Smooth muscle cell of the brain vasculature (primary cell): ENCODE measurements at places on chromosomes 4 and X.

- DNase-seq = no peak
Observed at GRCh38 chr4:16278178-16278577, 51.9 kb upstream of the TAPT1 start.

DNA sequence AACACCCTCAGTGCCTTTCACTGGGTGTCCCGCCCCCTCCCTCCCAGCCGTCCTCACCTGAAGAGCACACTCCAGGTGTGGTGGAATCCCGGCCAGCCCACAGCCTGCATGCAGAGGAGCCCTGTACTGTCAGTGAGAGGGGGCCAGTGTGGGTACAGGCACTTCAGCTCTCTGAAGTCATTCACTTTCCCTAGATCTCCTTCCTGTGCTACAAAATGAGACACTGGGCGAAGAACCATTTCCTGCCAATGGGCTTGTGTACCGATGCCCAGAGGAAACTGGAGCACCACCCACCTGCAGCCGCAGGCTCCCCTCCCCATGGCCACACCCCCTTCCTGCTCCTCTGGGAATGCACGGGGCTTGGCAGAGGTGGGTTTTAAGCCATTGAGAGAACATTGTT is 73.9 kb upstream of the C4orf50 start:
- no peak for DNase-seq

DNA sequence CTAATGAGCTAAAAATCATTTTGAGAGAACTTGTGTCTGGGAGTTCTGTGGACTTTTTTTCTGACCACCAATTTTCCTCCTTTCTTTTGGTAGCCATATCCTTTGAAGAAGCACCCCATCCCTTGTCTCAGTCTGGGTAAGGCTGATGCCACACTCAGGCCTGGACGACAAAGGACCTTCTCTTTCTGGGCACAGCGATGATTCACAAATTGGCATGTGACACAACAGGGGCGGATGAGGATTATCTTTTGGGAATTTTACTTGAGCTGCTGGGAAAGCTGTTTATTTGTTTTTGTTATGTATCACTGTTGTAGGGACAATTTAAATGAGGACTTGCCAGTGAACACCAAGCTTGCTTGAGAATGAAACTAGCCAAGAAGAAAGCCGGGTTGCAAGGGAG is 233.4 kb upstream of the HAND2 start:
- no peak for DNase-seq

DNA sequence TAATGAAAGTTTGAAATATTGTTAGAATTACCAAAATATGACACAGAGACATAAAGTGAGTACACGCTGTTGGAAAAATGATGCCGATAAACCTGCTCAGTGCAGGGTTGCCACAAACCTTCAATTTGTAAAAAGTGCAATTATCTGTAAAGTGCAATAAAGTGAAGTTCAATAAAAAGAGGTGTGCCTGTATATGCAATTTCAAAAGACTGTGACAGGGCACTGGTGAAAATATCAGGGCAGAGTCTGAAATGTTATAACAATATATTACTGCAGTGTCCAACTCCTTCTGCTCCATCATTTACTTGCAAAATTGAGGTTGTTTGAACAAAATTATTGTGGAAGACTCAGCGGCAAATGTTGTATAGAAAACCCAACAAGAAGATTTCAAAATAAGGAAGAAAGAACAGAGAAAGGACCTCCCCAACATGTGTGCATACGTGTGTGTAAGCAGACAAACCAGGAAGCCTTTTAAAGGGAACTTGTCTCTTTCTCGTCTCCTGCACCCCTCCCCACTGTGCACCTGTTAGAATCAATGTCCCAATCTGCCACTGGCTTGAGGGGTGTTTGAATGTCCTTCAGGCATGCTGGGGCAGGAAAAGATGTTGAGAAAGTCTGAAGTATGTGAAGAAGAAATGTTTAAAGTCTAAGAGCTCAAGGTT is 96.2 kb downstream of the MAOB start:
- no peak for DNase-seq

DNA sequence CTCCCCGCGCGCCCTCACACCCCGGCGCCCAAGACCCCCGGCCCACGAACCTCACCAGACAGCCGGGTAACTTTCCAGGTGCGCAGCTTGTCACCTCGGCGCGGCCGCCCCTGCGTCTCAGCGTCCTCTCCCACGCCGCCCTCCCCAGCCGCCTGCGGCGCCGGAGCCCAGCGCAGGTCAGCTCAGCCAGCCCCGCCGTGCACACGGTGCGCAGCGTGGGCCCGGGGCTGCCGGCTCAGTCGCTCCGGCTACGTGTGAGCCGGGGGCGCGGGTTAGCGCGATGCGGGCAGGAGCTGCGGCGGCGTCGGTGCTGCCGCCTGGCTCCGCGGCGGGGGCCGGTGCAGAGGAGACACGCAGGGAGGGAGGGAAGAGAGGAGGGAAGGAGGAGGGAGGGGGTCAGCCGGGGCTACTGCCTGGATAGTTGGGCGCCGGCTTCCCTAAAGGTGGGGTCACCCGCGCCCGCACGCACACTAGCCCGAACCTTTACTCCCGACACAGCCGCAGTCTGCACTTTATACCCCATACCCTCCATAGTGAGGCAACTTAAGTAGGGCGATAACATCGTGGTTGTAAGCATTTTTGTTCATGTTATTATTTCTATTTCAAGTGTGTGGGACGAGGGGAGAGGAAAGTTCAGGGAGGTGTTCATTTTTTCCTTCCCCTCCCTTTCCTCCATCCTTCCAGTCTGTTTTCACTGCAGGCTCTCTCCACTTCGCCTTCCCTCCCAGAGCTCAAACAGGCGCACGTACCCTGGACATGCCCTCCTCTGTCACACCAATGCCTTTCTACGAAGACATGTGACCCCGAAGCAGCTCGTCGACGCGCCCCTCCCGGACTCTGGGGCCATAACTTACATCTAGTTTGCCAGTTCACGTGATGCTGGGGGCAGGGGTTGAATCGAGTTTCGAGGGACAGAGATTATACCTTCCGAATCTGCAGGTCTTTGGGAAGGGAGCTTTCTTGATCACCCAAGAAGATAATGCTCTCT is at the start of gene PRKG2:
TSS of gene PRKG2 (minus strand) at position 342 of the 988 bp plus-strand sequence. CDS start 10,175 bp downstream, outside the sequence.
- no peak for DNase-seq

GRCh38 chrX:121008920-121009319 is 23.4 kb upstream of the CT47A1 start:
- DNase-seq = no peak

DNA sequence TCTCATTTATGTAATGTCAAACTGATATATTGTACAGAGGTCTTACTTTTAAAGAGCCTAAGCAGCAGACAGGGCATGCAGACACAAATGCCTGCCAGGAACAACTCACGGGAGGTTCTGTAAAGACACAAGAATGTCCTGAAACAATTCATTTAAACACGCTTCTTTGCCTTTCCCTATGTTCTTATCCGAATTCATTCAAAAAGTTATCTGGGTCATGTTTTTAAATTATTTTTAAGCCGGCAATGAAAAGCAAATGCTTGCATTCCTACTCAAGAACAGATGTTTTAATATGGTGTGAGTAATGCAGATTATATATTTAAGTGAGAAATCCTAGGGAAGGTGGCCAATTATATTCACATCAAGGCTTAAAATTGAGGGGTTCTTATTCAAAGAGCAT is 192.6 kb downstream of the PDGFC start:
- no peak for DNase-seq

GRCh38 chr4:4480205-4480604 is 61.6 kb downstream of the STX18 start:
- DNase-seq = no peak

GRCh38 chr4:184163813-184164212 is 53.9 kb downstream of the ENPP6 start:
- DNase-seq = no peak

GRCh38 chrX:19122641-19123009 is 357 bp upstream of the ADGRG2 start:
- no peak for DNase-seq

DNA sequence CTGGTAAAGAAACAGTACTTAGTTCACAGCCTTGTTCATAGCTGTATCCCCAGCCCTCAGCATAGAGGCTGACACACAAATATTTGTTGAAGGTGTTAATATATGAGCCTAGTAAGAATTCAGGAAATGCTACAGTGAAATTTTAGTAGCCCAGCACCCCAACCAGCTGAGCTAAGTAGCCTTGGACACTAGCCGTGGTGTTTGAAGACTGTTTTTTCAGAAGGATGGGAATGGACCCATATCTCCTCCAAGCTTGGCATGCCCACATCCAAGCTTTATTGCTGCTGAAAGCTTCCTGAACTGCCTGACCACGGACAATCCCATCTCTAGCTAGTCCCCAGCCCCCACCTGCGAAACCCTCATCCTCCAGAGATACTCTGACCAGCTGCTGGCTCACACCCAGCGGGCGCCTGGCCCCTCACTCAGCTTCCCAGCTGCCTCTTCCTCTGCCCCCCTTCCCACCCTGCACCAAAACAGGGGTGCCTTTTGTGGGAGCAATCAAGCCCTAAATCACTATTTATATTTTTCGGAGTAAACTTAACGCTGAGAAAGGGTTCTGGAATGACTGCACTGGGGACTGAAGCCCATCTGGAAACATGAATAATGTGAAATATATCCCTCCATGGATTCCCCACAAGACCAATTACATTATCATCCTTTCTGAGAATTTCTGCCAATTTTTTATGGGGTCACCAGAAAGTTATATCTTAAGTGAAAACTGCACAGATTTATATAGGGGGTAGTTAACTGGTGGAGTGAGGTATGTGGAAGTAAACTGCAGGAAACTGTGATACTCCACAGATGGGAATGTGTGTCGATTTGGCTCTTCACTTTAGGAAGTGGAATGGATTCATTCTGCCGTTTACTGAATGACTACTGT is 41.1 kb upstream of the CBR4 start:
- DNase-seq = no peak

DNA sequence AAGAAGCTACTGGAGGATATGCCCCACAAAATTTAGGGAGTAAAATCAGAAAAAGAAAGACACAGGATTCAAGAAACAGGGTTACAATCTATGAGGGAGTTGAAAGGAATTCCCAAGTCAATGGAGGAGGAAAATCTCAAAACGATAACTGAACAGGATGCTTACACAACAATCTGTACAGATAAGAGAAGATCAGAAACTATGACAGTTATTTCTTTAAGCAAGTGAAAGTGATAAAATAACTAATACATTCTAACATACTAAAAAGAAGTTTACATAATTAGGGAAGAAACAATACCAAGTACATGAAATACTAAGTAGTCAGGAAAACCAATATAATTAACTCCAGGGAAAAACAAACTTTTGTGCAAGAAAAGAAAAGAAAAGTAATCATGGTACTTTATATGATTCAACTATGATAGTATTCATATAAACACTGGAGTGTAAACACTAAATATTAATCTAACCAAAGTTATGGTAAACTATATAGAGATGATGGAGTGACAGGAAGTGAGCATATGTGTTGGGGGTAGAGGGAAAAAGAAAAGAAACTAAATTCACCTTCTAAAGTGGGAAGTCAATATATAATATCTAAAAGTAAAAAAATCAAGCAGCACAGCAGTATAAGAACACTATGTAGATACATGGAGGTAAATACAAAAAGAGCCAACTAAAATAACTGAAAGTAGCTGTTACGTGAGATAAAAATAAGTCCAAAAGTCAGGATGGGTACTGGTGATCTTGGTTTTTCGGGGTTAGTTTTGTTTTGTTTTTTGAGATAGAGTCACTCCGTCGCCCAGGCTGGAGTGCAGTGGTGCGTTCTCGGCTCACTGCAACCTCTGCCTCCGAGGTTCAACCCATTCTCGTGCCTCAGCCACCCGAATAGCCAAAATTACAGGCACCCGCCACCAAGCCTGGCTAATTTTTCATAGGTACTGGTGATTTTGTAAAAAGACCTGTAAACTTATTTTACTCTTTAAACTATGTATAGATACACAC is 99.3 kb downstream of the TEX11 start:
- DNase-seq = no peak

GRCh38 chr4:10160281-10160856 is 43.8 kb upstream of the WDR1 start:
- DNase-seq = no peak

- DNase-seq = no peak
Observed at GRCh38 chrX:2627272-2627867, 63.7 kb upstream of the CD99 start.
